Activated CD8-positive, alpha-beta T cell treated with anti-CD3 and anti-CD28 coated beads for 36 hours (primary cell): ENCODE measurements at places on chromosomes 3 and 15.
A peak's percentile ranks its signal among the peaks of the same experiment; 100 is the strongest.

- DNase-seq: no peak
- H3K36me3 ChIP-seq: no peaks in the 10 kb centered on the region
- H3K4me1 ChIP-seq: no peaks in the 10 kb centered on the region
- no peak overlapping the region for H3K4me3 ChIP-seq
Observed at GRCh38 chr3:55282994-55283393, 204.1 kb downstream of the WNT5A start.

DNA sequence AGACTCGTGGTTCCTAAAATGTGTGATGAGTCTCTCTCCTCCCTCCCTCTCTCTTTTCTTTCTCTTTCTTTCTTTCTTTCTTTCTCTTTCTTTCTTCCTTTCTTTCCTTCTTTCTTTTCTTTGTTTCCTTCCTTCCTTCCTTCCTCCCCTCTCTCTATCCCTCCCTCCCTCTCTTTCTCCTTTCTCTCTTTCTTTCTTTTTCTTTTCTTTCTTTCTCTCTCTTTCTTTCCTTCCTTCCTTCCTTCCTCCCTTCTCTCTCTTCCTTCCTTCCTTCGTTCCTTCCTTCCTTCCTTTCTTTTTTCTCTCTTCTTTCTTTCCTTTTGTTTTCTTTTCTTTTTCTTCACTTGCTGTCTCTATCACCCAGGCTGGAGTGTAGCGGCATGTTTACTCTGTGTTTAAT lies 290.8 kb downstream of the NFKBIZ start:
- no peak overlapping the region for H3K27ac ChIP-seq
- H3K36me3 ChIP-seq: no peaks in the 10 kb centered on the region
- H3K4me3 ChIP-seq: no peak overlapping the region
- peaks cover 5% of the 10 kb centered on the region for H3K4me1 ChIP-seq
- no peak for DNase-seq
- H3K27me3 ChIP-seq: peaks cover 8% of the 10 kb centered on the region

- DNase-seq: no peak
- no peak overlapping the region for H3K27ac ChIP-seq
- no peak overlapping the region for H3K4me3 ChIP-seq
- H3K4me1 ChIP-seq: peaks cover 24% of the 10 kb centered on the region
Observed at GRCh38 chr15:76974456-76975036, 20.4 kb upstream of the PSTPIP1 start.

DNA sequence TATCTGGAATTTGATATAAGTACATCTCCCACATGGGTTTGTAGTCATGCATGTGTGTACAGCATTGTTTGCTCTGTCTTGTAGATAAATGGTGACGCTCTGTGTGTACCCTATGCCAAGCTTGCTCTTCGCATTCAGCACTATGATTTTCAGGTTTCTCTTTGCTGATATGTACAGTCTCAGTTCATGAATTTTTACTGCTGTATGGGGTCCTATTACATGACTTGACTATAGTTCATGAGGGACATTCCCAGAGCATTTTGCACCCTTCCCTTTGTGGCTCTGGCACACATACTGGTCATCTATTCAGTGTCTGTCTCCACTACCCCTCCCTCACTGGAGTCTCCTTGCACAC lies 132.7 kb downstream of the EEFSEC start:
- no peak overlapping the region for H3K4me3 ChIP-seq
- H3K27me3 ChIP-seq: no peaks in the 10 kb centered on the region

DNA sequence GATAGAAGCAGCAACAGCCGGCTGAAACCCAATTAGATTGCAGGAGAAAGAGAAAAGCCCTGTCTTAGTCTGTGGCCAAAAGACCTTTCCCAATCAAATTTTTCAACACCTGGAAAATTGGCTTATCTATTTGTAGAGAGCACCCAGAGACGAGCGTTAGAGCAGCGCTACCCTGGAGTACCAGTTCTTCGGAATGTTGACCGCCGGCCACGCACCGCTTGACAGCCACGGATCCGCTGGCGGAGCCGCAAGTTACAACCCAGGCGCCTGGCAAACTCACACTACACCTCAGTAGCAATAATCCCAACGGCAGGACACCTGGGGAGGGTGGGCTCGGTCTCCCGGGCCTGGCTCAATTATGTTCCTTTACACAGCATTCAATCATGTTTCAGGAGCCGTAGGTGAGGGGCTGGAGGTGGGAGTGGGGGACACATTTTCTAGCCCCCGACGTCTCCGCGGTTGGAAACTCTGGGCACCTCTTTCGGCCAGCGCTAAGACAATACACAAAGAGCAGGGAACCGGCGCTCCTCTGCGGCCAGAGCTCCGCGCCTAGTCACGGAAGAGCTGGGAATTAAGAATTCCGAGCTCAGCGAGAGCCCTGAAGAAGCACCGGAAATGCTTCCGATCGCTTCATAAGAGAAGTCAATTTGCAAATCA lies 1.2 kb downstream of the MB21D2 start:
- H3K4me1 ChIP-seq: peaks cover 19% of the 10 kb centered on the region
- peaks cover 61% of the 10 kb centered on the region for H3K27me3 ChIP-seq
- H3K27ac ChIP-seq: peak overlapping the region; percentile 81
- no peaks in the 10 kb centered on the region for H3K36me3 ChIP-seq

GRCh38 chr3:177528306-177529070 lies 331.2 kb upstream of the TBL1XR1 start:
- peaks cover 21% of the 10 kb centered on the region for H3K4me1 ChIP-seq
- no peaks in the 10 kb centered on the region for H3K27me3 ChIP-seq
- H3K36me3 ChIP-seq: no peaks in the 10 kb centered on the region
- no peak overlapping the region for H3K4me3 ChIP-seq
- DNase-seq: no peak

GRCh38 chr3:155766206-155766605 lies 21.3 kb upstream of the PLCH1 start:
- peaks cover 19% of the 10 kb centered on the region for H3K36me3 ChIP-seq
- DNase-seq: no peak
- no peak overlapping the region for H3K4me3 ChIP-seq
- no peaks in the 10 kb centered on the region for H3K27me3 ChIP-seq

GRCh38 chr3:12287727-12288181 lies 1.1 kb upstream of the PPARG start:
- no peak overlapping the region for H3K27ac ChIP-seq
- peak overlapping the region; percentile 54 for H3K4me3 ChIP-seq
- H3K36me3 ChIP-seq: peaks cover 1% of the 10 kb centered on the region
- H3K27me3 ChIP-seq: peaks cover 53% of the 10 kb centered on the region
- DNase-seq: peak; percentile 12

GRCh38 chr3:103002425-103003176 lies 567.8 kb downstream of the ZPLD1 start:
- H3K4me3 ChIP-seq: no peak overlapping the region
- no peak overlapping the region for H3K27ac ChIP-seq
- H3K36me3 ChIP-seq: no peaks in the 10 kb centered on the region
- DNase-seq: no peak

DNA sequence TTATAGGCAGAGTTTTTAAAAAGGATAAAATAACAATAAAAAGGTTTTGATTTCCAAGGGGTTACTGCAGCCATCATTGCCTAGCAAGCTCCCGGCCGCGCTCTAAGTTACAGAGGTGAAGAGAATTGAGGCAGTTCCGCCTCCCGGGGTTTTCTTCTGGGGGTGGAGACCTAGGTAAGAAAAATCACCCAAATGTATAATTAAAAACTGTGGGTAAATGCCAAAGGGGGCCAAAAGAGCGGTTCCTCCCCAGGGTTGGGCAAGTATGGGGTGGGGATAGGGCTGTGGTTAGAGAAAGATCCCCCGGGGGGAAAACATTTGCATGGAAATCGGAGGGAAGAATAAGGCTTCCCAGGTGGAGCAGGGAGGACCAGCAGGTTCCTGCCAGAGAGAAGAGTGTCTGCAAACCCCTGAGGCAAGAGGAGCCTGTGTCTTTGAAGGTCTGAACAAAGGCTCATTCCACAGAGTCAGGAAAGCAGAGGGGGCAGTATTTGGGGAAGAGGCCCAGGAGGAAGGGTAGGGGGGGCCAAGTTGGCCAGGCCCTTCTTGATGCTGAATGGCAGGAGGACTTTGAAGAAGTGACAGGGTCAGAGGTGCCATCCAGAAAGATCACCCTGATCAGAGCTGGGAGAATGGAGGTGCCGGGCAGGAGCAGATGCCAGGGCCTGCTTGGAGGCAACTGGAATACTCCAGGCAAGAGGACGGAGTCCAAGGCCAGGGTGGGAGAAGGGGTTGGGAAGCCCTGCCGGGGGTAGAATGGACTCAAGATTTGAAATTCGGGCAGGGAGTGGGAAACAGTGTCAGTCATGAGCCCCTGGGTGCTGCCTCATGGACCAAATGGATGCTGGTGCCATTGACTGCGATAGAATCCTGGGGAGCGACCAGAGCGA lies 152.9 kb upstream of the RGMA start:
- no peak overlapping the region for H3K4me3 ChIP-seq
- no peaks in the 10 kb centered on the region for H3K36me3 ChIP-seq
- H3K4me1 ChIP-seq: no peaks in the 10 kb centered on the region
- peaks cover 2% of the 10 kb centered on the region for H3K27me3 ChIP-seq
- DNase-seq: no peak

GRCh38 chr3:72892081-72892775 lies 4.4 kb downstream of the GXYLT2 start:
- DNase-seq: no peak
- H3K27me3 ChIP-seq: peaks cover 60% of the 10 kb centered on the region
- peaks cover 12% of the 10 kb centered on the region for H3K4me1 ChIP-seq
- H3K4me3 ChIP-seq: no peak overlapping the region
- H3K36me3 ChIP-seq: no peaks in the 10 kb centered on the region

DNA sequence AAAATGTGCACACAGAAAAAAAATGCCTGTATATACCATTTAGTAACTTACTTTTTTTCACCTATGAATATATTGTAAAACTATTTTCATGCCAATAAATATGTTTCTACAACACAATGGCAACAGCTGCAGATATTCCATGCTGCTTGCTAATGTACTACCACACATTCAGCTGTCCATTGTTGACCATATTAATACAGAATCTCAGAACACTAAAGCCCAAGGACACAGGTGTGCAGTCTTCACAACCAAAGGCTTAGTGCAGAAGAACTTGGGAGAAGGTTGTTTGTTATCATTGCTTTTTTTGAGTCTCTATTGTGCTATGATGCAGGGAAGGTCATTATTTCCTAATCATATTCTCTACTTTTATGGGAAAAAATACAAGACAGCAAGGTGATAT lies 79.6 kb downstream of the DIPK2A start:
- H3K27ac ChIP-seq: no peak overlapping the region
- no peak overlapping the region for H3K4me3 ChIP-seq
- H3K36me3 ChIP-seq: no peaks in the 10 kb centered on the region
- DNase-seq: no peak

DNA sequence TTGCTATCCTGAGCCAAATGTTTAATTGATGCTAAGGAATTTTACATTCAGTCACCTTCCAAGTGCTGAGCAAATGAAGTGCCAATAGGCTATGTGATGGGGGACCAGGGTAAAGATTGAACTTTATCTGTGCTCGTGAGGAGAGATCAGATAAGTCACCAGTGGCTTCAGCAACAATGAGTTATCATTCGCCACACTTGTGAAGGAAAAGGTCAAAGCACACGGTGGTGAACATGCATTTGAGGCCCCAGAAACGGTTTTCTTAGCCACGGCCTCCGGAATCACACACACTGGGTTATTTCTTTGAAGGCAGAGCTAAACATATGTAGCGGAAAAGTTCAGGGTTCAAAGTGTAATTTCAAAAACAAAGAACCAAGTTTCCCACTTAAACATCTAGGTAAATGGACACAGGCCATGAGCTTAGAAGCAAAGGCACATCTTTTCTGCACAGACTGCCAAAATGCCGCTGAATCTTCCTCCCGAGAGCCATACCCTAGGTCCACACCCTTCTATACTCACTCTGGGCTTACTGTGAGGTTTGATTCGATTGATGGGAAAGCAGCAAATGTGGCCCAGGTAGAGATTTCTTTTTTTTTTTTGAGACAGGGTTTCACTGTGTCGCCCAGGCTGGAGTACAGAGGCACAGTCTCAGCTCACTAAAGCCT lies 268.5 kb downstream of the SHQ1 start:
- no peak overlapping the region for H3K4me3 ChIP-seq
- H3K36me3 ChIP-seq: no peaks in the 10 kb centered on the region
- no peak overlapping the region for H3K27ac ChIP-seq
- no peak for DNase-seq
- H3K4me1 ChIP-seq: no peaks in the 10 kb centered on the region

DNA sequence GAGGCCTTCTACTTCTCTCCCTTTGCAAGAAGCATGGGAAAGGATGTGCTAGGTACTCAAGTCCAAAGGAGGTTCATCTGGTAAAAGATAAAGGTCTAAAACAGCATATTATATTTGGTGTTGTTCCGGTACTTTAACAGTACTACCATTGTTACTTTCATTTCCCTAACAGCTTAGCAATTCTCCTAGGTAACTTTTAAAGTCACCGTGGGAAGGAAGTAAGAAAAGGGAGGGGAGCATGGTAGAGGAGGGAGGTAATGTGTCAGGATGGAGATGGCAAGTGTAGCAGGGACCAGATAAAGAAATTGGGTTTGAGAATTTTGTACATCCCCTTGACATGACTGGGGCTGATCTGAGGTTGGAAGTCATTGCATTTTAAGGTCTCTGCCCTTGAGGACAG lies 89.4 kb upstream of the SKOR1 start:
- peaks cover 16% of the 10 kb centered on the region for H3K4me1 ChIP-seq
- no peak for DNase-seq
- peaks cover 1% of the 10 kb centered on the region for H3K36me3 ChIP-seq

- H3K27ac ChIP-seq: no peak overlapping the region
- H3K4me1 ChIP-seq: no peaks in the 10 kb centered on the region
- no peaks in the 10 kb centered on the region for H3K27me3 ChIP-seq
- H3K36me3 ChIP-seq: no peaks in the 10 kb centered on the region
Observed at GRCh38 chr15:48086576-48086975, 34.2 kb upstream of the SLC24A5 start.

GRCh38 chr3:9700536-9700935 lies 3.1 kb upstream of the CPNE9 start:
- DNase-seq: no peak
- H3K4me1 ChIP-seq: peaks cover 8% of the 10 kb centered on the region
- peaks cover 17% of the 10 kb centered on the region for H3K36me3 ChIP-seq
- no peak overlapping the region for H3K27ac ChIP-seq
- H3K4me3 ChIP-seq: no peak overlapping the region

- no peak overlapping the region for H3K27ac ChIP-seq
- peaks cover 24% of the 10 kb centered on the region for H3K27me3 ChIP-seq
- DNase-seq: no peak
Observed at GRCh38 chr3:13707456-13707855, 158.5 kb downstream of the FBLN2 start.

GRCh38 chr3:37443363-37444035 lies 269.1 kb upstream of the LRRFIP2 start:
- no peak for DNase-seq
- H3K36me3 ChIP-seq: no peaks in the 10 kb centered on the region
- no peak overlapping the region for H3K4me3 ChIP-seq
- H3K27me3 ChIP-seq: peaks cover 9% of the 10 kb centered on the region

GRCh38 chr15:36798794-36799193 lies 219.4 kb downstream of the CDIN1 start:
- no peaks in the 10 kb centered on the region for H3K4me1 ChIP-seq
- peaks cover 11% of the 10 kb centered on the region for H3K36me3 ChIP-seq
- H3K4me3 ChIP-seq: no peak overlapping the region

GRCh38 chr15:78599189-78599588 lies 21.6 kb downstream of the CHRNA3 start:
- DNase-seq: no peak
- H3K4me3 ChIP-seq: no peak overlapping the region
- H3K27me3 ChIP-seq: peaks cover 5% of the 10 kb centered on the region
- H3K27ac ChIP-seq: no peak overlapping the region
- H3K4me1 ChIP-seq: no peaks in the 10 kb centered on the region

- peaks cover 1% of the 10 kb centered on the region for H3K27me3 ChIP-seq
- no peak overlapping the region for H3K4me3 ChIP-seq
- no peak for DNase-seq
- no peak overlapping the region for H3K27ac ChIP-seq
Observed at GRCh38 chr3:7650466-7650865, 789.6 kb downstream of the GRM7 start.

- DNase-seq: no peak
- no peak overlapping the region for H3K27ac ChIP-seq
- H3K36me3 ChIP-seq: no peaks in the 10 kb centered on the region
- H3K4me3 ChIP-seq: no peak overlapping the region
- H3K27me3 ChIP-seq: peaks cover 3% of the 10 kb centered on the region
Observed at GRCh38 chr15:39338251-39338650, 242.6 kb upstream of the THBS1 start.
